PC-3 (cell line): ENCODE measurements at places on chromosomes 7 and 10.

GRCh38 chr7:1557771-1558170 lies 1.8 kb upstream of the TMEM184A start:
- no peak for DNase-seq

GRCh38 chr10:94546049-94546900 lies 687 bp downstream of the HELLS start:
- DNase-seq = peak; percentile 18

- DNase-seq = no peak
These were observed 53.5 kb upstream of the APBB1IP start for GRCh38 chr10:26384600-26384999.

- DNase-seq = no peak
These were observed 169.7 kb downstream of the ARHGAP21 start for GRCh38 chr10:24554036-24554435.

DNA sequence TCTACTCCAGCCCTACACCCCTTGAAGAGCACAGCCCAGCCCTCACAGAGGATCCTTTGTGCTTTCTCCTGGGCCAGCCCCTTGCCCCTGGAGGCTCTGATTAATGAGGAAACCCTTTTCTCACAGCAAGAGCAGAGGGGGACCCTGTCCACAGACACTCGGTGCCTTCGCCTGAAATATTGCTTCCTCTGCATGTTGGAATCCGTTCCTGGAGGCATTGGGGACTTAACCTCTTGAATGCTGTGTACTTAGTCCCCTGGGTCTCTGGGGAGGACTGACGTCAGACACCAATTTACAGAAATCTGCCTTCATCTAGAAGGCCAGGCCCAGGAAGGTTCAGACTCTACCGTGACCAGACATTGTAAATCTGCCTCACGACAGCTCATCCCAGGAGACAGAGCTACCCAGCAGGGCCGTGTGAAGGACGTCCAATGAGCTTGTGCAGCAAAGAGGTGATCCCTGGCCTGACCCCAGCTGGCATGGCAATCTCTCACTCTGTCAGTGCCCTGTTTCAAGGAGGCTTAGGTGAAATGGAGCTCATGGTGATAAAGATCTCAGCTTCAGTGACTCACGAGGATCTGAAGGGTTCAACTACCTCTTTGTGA lies 8.1 kb upstream of the TMEM72 start:
- no peak for DNase-seq

DNA sequence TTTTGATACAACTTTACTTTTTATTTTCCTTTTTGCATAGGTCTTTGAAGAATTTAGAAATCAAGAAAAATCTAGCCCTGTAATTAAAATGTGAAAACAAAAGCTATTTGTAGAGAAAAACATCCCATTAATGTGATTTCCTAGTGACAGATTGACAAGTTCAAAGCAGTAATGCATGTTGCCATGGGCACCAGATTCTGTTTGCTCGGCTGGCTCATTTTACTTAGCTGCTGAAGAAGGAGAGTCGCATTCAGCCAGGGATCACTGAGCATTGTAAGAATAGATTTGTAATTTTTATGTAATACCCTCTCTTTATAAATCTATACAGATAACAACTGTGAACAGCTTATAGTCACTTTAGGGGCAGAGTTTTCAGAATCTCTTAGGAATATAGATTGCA lies 28.5 kb downstream of the DNAJB9 start:
- no peak for DNase-seq

GRCh38 chr7:1100834-1101562 lies 13.1 kb downstream of the GPER1 start:
- no peak for DNase-seq

GRCh38 chr10:114083040-114083439 lies 39.4 kb downstream of the ADRB1 start:
- DNase-seq = peak; percentile 53

DNA sequence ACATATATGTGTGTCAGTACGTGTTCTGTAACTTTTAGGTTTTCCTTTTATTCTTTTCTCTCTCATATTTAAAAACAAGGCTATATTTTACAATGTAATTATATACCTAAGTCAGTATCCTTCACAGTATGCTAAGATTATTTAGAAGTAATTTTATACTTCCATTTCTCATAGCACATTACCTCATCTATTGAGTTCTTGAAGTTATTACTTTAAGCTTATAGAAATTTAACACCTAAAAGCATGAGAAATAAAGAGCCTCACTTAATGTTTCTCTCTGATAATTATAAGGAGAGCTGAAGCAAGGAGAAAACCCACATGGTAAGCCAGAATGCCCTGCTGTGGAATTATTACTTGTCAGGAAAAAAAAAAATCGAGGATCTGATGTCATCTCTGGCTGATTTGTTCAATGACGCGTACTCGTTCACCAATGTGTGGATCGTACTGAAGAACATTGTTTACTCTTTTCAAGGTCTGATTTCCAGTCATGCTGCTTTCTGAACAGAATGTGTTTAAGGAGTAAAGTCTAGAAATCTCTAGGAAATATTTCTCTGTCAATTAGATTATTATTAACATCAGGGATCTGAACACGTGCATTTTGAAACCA lies 21.9 kb downstream of the CACNB2 start:
- no peak for DNase-seq

DNA sequence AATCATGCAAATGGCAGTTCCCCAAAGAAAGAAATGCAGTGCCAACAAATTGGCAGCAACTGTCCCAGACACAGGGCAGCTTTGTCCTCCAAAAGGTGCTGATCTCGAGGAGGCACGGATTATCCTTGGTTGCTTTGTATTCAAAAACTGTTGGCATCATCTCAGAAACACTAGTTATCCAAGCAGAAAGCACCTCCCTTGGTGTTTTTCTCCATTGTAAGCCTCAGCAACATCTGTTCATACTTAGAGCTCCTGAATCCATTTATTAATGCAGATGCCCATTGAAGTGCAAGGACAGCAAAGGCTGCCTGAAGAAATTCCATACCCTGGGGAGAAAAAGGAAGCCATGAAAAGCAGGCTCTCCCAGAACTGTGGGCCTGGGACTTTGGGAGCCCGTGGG lies 1.1 kb upstream of the NPS start:
- no peak for DNase-seq

DNA sequence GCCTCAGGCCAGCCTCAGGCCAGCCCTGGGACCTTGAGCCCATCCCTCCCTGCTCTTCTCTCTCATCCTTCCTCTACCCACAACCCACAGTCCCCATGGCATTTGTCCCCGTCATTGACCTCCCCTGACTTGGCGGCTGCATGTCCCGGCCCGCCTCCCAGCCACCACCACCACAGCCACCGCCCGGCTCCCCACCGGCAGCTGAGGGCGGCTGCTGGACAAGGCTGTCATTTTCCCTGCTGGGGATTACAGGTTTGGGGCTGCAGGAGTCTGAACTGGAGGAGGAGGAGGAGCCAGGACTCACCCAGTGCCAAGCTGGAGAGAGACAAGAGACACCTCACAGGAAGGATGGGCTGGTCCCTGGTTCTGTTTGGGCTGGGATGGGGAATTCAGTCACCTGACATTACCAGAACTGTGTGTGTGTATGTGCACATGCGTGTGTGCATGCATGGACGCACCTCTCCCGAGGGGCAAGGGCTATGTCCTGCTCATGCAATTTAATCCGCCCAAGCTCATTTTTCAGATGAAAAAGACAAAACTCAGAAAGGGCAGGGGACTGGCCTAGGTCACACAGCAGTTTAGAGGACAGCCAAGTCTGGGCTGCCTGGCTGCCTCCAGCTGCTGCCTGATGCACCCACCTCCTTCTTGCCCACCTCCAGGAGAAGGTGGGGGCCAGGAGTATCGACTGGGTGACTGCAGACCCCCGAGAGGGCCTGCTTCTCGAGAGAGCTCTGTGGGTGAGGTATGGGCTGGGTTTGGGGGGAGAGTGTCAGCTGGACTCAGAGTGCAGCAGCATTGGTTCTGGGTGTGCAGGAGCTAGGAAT lies 113.1 kb downstream of the ZMIZ1 start:
- DNase-seq = no peak

DNA sequence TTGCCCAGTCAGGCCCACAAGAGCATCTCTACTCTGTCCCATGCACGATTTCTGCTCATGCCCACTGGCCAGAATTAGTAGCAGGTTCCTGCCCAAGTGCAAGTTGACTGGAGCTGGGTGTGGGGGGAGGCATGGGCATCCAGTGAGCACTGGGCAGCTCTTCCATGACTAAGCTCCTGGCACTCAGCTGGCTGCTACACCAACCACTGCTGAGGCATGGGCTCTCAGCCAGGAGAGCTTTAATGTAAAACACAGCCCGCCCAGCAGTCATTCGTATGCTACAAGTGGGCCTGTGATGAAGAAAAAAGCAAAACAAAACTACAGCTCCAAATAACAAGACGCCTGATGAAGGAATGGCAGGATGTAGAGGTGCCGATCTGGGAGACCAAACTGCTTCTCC lies 335.4 kb upstream of the PFKP start:
- no peak for DNase-seq

GRCh38 chr7:74262639-74263398 lies 8.6 kb upstream of the RFC2 start:
- DNase-seq = no peak

- peak; percentile 24 for DNase-seq
These were observed 183.7 kb upstream of the FEZF1 start for GRCh38 chr7:122488241-122488640.

DNA sequence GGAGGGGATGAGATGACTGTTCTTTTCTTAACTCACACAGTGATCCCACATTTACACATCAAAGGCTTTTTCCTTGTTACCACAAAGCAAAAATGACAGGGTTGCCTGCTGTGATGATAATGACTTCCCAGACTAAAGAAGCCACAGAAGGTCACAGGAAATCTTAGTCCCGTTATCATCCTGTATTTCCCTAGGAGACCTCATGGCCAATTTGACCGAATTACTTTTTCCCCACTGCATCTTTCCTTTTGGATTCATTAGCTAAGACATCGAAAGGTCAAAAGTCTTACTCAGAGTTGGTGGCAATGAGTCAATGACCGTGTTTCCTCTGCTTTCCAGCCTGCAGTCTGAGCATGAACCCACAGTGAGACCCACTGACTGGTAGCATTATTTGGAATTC lies 130.1 kb upstream of the INHBA start:
- DNase-seq = no peak

DNA sequence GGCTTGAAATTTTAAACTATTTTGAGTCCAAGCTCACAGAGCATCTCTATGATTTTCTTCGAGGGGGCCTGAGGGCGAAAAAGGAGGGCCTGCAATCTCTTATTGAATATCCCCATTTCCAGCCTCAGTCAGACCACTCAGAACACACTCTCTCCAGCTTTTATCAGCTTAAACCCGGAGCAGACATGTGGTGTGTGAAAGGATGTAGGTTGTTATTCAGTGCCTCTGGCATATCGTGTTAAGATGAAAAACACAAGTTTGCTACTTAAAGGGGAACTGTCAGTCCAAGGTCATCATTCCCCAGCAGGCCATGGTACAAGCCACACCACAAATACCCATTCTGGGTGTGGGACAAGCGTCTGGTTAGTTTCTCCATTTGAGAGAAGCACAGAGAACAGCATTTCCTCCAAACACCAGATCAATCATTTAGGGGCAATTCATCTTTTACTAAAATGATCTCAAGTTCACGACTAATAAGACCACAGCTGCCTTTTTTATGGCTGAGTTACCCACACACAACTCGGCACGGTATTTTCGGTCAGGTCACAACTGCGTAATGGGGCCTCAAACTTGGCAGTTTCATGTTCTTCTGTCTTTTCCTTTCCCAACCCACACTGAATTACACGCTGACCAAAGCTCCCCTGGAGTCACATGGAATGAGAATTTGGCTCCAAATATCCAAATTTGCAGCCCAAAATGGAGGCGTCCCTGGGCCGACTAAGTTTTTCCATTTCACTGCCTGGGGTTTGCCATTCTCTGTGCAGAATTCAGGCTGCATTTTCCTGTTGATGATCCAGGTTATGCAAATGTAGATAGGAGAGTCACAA lies 188.4 kb downstream of the SEM1 start:
- DNase-seq = no peak

GRCh38 chr10:31582365-31583052 lies 263.5 kb downstream of the ZEB1 start:
- peak; percentile 69 for DNase-seq

DNA sequence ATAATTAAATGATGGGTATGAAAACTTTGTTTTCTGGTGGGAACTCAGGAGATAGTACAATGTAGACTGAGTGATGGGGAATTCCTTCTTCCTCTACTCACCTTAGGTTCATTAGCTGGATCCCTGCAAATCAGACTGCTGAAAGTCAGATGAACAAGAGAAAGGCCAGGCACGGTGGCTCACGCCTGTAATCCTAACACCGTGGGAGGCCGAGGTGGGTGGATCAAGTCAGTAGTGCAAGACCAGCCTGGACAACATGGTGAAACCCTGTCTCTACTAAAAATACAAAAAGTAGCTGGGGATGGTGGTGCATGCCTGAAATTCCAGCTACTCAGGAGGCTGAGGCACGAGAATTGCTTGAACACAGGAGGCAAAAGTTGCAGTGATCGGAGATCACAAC lies 28.7 kb upstream of the ST8SIA6 start:
- DNase-seq = no peak

DNA sequence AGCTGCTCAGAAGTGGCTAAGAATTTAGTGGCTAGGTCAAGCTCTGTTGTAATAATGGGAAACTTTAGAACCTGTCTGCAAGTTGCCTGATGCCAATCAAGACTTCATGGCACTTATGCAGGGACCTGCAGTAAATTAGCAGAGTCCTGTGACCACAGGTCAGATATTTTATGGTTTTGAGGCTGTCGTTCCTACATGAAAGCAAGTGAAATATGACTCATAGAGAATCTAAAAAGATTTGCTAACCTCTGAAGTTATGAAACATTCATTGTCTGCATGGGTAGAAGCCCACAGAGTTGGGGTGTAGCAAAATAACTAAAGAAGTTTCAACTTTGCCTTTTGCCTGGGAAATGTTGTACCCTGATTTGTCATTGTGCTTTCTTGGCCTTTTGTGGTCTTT lies 32.3 kb downstream of the SLC39A12 start:
- peak; percentile 53 for DNase-seq

DNA sequence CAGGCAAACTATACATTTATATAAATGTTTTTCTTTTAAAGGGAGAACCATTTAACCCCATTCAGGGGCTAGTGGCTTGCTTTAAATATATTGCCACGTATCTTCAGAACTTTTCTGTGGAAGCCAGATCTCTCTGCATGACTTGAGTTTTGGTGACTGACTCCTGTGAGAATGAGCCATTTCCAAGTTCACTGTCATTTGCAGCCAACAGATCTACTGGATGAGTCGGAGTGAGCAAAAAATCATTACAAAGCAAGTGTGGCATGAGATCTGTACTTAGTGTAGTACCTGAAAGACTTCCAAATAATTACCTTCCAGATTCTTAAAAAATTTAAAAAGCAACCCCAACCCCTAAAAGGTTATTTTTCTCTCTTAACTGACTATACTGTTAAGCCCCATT lies 45.6 kb downstream of the PDSS1 start:
- no peak for DNase-seq

DNA sequence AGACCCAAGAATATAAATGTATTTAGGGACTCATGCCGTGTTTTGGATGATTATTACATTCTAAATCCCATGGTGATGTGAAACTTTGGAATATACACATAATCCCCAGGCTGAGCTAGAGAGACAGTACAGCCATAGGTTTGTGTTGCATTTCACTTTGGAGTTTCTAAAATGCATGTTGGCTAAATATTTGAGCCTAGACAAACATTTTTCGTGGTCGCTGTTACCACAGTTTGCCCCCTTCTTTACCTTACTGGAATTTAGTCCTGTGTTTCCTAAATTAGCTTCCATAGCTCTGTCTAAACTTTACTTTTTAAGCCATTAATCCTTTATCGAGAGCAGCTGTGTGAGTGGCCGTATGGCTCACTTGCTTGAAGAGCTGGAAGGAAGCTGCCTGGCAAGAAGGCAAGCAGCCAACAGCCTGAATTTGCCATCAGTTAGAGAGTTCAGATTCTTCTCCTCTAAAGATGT lies 192.0 kb downstream of the BICC1 start:
- DNase-seq = no peak

GRCh38 chr10:99449023-99449422 lies 18.6 kb upstream of the GOT1 start:
- no peak for DNase-seq
